ENCODE measurements at places on chromosomes 11 and 22. TPM values are rescaled to one million over a fixed set of nuclear protein-coding genes. Genes with fewer than 3 reads are reported as not detected.

- no peak for DNase-seq
Observed at GRCh38 chr11:122737951-122738693, 82.6 kb downstream of the UBASH3B start.

DNA sequence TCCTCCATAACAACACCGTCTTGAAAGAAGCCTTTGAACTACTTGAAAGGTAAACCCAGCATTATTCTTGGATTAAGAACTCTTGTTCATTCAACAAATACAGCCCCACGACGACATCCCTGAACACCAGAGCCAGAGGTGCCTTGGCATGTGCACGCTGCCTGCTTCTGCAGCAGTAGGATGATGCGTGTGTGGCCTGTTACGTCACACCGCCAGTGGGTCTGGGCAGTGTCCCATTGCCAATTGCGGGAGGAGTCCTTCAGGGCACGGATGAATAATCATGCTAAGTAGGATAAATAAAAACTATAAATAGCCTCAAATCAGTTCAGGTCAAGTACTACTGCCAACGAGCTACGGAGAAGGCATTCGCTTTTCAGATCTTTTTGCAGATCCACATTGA lies 380.5 kb downstream of the SHANK2 start:
- DNase-seq, result no peak

GRCh38 chr22:46061501-46062231 lies 84.7 kb upstream of the WNT7B start:
- DNase-seq, result no peak

GRCh38 chr22:37425800-37426705 lies 1.2 kb downstream of the ELFN2 start:
- peak; percentile 70 for DNase-seq

DNA sequence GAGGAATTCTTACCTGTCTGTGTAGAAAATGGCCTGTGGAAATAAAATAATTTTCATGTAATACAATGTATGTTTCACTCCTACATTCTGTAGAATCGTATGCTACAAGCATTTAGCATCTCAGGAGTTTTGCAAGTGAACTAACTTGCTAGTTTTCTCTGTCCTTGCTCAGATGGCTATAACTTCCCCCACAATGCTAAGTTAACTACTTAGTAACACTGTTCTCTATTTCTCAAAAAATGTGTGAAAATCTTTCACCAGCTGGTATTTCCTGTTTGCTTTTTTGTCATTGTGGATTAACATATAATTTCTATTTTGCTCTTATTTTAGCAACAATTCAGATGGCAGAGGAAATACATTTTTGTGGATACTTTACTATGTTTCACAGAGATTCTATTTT lies 4.4 kb downstream of the OR4S2 start:
- DNase-seq, result no peak

Gene H19
- 5.2 TPM for total RNA-seq
